ENCODE measurements at places on chromosomes 4 and X.

- no peak for DNase-seq
Observed at GRCh38 chr4:6594826-6595355, 19.9 kb downstream of the MAN2B2 start.

DNA sequence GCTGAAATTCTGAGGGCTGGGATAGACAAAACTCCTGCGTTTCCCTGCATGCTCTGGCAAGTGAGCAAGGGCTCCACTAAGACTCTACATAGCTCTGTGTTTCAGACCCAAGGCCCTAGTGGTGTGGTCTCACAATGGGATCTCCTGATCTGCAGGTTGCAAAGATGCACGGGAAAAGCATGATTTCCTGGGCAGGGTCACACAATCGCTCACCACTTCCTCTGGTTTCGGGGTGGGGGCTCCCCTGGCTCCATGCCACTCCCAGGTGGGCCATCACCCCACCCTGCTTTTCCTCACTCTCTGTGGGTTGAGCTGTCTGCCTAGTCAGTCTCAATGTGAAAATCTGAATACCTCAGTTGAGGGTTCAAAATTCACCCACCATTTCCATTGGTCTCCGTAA, 111.5 kb downstream of the KLF8 start:
- no peak for DNase-seq

DNA sequence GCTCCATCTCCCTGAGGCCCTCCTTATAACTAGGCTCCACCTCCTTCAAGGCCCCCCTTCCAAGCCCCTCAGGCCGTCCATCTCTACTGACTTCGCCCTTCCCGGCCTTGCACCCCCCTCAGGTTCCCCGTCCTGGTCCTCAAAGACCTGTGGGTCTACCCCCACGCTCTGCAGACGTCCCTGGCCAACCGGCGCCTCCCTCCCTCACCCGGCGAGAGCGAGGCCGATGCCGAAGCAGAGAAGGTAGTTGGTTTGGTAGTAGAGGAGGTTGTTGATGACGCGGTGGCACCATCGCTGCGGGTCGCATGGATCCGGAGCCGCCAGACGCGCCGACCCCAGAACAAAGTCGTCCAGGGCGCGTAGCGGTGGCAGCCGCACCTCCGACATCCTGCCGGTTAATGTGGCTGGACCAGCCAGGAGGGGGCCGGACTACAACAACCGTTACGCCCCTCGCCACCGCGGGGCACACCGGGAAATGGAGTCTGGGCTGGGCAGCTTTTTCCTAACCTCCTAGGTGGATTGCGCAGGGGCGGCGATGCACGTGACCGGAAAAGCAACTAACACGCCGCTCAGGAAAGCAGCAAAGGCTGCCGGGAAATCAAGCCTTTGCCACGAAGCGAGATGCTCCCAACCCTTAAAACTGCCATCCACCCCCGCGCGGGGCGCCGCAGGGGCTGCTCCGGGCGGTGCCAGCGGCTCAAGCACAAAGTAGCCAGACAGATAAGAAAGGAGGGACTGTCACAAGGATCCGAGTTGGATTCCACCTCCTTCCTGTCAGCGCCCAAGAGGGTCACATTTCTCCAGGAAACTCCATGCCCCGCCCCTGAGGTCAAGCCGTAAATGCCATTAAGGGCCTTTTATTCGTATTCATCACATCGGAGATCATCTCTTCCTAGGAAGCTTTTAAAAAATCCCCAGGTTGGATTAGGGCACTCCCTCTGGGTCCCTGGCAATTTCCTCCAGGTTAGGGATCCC, at the start of gene PRAF2:
TSS of gene PRAF2 (minus strand) at position 402 of the 975 bp plus-strand sequence. CDS start at position 387, 15 bp downstream.
- DNase-seq: peak; percentile 60

- no peak for DNase-seq
Observed at GRCh38 chrX:106752101-106752678, 25.7 kb downstream of the RNF128 start.

DNA sequence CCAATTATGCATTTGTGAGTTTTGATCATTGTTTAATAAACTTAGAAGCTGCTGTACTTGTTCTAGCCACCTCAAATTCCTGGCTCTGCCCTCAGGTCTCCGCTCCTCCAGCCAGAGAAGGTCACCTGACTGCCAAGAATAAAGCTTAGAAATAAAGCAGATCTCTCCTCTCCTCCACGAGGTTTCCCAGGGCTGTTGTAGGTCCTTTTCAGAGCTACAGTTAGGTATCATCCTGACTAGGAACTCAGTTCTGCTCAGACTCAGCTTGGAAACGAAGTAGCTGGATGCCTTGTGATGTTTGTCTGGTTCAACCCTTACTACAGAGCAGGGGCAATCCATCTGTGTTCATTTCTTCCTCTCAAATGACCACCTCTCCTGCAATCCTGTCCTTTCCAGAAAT, 79.1 kb upstream of the RAPGEF2 start:
- DNase-seq: no peak

- DNase-seq: no peak
Observed at GRCh38 chrX:148193759-148194158, 212.6 kb downstream of the FMR1NB start.

- DNase-seq: no peak
Observed at GRCh38 chr4:123812066-123812390, 415.4 kb downstream of the SPRY1 start.

- no peak for DNase-seq
Observed at GRCh38 chrX:80388206-80388605, 32.0 kb upstream of the TENT5D start.

- no peak for DNase-seq
Observed at GRCh38 chrX:46036508-46036907, 508.7 kb downstream of the ZNF674 start.

DNA sequence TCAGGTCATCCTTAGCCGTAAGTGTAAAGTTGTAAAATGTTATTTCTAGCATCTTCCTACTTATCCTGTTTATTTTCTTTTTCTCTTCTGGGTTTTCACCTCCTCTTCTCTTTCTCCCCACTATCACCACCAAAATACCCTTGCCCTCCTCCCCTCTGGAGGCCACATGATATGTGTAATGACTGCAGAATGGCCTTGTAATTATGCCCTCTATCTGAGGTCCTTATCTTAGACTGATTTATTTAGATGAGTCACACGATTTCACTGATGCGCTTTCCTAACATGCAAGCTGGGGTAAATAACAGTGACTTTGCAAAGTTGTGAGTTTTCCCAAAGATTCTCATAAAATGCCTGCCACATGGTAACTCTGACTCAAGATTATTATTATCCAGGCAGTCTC, 231.8 kb upstream of the GPRIN3 start:
- no peak for DNase-seq

DNA sequence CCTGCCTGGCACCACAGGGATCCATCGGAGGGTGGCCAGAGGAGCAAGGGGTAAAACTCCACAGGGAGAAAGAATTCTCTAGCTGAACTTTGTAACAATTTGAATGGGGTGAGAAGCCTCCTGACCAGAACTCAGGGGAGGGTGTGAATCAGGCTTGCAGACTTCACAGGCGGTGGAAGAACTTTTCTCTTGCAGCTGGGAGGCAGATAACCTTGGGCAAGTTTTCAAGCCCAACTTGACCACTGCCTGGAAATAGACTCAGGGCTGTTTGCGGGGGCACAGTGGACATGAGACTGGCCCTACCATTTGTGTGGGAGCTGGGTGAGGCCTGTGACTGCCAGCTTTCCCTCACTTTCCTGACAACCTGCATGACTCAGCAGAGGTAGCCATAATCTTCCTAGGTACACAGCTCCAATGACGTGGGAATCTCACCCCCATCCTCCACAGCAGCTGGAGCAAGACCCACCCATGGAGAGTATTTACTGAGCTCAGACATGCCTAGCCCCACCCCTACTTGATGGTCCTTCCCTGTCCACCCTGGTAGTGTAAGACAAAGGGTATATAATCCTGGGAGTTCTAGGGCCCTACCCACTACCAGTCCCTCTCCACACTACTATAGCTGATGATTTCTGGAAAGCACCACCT, 210.0 kb upstream of the AGTR2 start:
- no peak for DNase-seq

DNA sequence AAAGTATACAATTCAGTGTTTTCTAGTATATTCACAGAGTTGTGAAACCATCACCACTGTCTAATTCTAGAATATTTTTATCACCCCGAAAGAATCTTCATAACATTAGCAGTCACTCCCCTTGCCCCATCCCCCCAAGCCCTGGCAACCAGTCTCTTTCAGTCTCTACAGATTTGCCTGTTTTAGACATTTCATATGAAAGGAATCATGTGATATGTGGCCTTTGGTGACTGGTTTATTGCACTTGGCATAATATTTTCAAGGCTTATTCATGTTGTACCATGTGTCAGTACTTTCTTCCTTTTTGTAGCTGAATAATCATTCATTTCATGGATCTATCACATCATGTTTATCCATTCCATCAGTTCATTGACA, 371.7 kb downstream of the AFF2 start:
- no peak for DNase-seq

- peak; percentile 5 for DNase-seq
Observed at GRCh38 chrX:103211012-103211715, 3.7 kb upstream of the BEX4 start.

DNA sequence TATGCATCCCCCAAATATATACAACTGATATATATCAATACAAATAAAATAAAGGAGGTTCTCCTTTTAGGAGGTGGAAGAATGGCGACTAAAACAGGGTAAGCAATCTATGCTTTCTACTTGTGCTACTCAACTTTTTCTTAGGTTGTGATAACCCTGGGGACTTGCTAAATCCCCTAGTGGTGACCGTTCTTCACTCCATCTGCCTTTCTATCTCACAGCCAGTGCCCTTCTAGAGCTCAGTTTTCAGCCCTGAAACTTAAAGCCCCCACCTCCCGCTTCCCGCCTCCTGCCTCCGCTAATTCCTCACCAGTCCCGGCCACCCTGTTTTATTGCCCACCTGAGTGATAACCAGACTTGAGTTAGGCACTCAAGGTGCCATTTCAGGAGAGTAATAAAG, 15.5 kb upstream of the ESX1 start:
- DNase-seq: no peak

DNA sequence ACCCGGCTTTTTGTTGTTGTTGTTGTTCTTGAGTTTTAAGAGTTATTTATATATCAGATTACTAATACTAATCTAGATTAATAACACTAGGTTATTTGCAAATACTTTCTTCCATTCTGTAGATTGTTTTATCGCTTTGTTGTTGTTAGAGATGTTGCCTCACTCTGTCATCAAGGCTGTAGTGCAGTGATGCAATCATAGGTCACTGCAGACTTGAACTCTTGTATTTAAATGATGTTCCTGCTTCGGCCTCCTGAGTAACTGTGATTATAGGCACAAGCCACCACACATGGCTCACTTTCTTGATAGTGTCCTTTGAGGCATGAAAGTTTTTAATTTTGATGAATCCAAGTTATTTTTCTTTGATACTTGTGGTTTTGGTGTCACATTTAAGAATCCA, 129.0 kb downstream of the VSIG4 start:
- DNase-seq: no peak

GRCh38 chr4:157964463-157964862, 208.4 kb downstream of the GASK1B start:
- DNase-seq: no peak

- peak; percentile 23 for DNase-seq
Observed at GRCh38 chr4:168978001-168978700, 31.9 kb downstream of the CBR4 start.

GRCh38 chr4:139202991-139203390, 26.0 kb upstream of the ELF2 start:
- DNase-seq: no peak

DNA sequence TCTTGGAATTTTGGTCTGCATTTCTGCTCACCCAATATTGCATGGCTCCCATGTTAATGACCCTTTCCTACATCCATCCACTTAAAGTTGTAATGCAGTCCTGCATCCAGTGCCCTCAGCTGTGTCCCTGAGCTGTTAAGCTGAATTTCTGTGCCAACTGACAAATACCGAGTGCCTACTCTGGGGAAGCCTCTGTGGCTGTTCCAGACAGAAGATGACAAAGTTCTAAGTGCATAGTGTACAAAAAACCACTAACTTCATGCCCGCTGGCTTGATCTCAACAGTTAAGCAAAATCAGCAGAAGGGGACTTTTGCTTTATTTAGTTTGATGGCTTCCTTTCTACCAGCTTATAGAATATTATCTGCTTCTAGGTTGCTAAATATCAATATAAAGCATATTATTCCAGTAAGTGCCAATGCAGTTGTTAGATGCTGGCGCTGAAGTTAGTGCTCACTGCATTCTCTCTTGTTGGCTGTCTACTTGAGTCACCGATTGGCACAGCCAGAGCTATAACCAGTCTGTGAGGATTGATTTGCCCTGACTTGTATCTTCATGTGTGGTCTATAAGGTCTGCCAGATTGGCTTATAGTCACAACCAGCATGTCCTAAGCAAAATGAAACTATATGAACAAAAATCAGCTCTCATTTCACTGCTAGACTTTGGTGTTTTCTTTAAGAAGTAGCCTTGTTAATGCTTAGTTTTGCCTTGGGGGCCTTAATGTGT, 98.9 kb downstream of the KLHL8 start:
- no peak for DNase-seq

DNA sequence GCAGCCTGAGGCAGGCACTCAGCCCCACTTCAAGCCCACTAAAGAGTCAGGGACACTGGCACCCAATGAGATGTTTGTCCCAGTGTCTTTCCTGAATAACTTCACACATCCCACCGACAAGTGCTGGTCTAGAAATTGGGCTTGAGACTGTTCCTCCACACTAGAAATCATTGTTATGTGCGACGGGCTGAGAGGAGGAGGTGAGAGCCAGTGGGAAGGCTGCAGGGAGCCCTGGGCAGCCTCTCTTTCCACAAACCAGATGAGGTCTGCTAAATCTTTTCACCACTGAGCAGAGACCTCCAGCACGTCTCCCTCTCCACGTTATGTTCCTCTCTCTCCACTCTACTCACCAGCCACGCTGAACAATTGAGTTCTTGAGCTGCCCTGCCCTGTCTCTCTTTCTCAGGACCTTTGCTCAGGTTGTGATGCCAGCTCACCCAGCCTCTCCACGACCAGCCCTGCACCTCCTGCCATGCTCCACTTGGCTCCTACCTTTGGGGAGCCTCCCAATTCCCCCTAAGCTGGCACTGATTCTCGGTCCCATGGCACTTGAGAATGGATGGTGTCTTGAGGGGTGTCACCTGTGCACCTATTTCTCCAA, 8.4 kb downstream of the SCD5 start:
- no peak for DNase-seq

- no peak for DNase-seq
Observed at GRCh38 chr4:73705056-73705432, 35.3 kb upstream of the CXCL8 start.

DNA sequence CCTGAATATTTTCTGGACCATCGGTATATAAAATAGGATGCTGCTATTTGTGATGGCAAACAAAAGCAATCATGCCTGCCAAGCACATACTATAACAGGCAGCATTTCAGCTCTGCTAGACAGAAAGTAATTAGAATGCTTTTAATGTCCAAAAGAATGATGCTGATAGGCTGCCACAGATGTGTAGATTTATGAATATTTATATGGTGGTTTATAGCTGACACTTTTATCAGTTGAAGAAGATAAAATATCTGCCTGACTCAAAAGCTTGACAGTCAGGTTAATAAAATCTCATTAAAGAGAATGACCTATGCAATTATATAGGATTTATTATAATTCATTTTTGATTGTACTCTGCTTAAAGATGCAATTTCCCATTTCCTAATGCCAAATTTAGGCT, 4.0 kb downstream of the BEND4 start:
- no peak for DNase-seq

GRCh38 chr4:47095884-47096283, 64.5 kb downstream of the GABRB1 start:
- DNase-seq: no peak

Data from HS-27A (cell line).